ENCODE measurements at places on chromosomes 4 and X.

DNA sequence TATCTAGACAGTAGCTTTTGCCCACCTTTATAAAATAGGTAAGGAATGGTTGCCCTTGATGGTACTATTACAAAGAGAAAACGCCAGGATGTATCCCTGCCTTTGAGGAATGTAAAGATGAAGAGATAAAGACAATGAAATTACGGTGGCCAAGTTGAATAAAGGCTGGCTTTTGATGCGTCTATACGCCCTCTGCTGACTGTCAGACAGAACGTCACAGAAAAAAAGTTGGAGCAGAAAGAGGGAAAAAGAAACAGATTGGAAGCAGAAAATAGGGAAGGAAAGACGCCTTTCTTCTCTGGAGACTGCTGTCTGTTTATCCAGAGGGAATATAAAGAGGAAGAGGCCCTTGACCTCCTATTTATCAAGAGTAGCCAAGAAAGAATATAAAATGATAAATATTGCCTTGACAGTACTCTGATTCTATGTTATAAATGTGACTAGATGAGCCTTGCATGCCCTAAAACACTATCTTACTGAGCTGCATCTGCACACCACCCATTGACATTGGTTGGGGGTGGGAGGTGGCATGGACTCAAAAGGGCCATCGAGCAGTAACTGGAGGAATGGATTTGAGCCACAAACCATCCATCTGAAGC, 30.6 kb downstream of the PCDH19 start:
- DNase-seq, result peak; percentile 0

- DNase-seq, result no peak
Observed at GRCh38 chrX:13533726-13534125, 35.7 kb upstream of the EGFL6 start.

DNA sequence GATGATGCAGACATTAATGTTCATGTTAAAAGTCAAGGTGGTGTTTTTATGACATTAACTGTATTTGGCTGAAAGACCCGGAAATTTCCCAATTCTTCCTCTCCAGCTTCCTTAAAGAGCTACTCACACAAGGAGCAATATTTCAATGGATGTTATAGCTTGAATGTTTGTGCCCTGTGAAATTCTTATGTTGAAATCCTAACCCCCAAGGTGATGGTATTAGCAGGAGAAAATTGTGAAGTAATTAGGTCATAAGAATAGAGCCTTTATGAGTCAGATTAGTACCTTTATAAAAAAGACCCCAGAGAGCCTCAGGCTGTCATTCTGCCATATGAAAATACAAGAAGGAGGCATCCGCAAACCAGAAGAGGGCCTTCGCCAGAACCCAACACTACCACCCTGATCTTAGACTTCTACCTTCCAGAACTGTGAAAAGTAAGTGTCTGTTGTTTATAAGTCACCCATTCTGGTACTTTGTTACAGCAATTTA, 3.6 kb downstream of the TLR1 start:
- DNase-seq, result no peak

GRCh38 chr4:92172203-92172602, 131.6 kb upstream of the GRID2 start:
- no peak for DNase-seq

DNA sequence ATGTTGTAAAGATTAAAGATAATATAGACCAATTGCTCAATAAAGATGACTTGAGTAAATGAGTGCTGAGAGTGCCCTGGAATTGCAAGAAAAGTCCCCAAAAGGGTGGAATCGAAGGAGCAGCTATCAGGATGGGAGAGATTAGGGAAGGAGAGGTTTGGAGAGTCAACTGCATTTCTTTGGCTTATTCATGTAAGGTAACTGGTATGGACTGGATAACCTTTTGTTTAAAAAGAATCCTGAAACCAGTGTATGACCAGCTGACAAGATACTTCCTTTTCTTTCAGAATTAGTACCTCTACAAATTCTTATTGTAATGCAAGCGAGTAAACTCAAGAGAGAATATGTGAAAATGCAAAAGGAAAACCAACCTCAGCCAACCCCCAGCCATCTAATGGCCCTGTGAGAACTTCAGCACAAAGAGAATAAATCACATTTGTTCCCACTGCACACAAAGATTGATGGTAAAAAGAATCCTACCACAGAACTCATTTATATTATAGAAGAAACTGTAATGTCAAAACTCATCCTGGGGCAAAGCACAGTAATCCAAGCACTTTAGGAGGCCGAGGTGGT, 24.5 kb upstream of the SPP1 start:
- DNase-seq, result no peak

DNA sequence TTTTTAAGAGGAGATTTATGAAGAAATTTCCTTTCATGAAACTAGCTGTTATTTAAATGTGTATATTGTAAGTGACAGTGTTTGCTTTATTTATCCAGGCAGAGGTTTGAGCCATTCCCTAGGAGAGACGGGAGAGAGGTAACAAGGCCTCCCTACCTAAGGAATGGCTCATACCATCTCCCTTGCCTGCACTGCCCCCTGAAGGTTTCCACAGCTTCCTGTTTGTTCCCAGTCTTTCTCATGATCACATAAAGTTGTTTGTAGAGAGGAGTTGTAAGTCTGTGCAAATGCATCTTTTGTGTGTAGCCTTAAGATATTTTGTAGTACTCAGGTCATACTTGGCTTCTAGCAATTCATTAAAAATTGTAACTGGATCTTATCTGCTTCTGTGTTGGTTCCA, 1504.5 kb upstream of the PCDH10 start:
- no peak for DNase-seq

- DNase-seq, result no peak
Observed at GRCh38 chrX:1330605-1331004, 6.0 kb upstream of the IL3RA start.

DNA sequence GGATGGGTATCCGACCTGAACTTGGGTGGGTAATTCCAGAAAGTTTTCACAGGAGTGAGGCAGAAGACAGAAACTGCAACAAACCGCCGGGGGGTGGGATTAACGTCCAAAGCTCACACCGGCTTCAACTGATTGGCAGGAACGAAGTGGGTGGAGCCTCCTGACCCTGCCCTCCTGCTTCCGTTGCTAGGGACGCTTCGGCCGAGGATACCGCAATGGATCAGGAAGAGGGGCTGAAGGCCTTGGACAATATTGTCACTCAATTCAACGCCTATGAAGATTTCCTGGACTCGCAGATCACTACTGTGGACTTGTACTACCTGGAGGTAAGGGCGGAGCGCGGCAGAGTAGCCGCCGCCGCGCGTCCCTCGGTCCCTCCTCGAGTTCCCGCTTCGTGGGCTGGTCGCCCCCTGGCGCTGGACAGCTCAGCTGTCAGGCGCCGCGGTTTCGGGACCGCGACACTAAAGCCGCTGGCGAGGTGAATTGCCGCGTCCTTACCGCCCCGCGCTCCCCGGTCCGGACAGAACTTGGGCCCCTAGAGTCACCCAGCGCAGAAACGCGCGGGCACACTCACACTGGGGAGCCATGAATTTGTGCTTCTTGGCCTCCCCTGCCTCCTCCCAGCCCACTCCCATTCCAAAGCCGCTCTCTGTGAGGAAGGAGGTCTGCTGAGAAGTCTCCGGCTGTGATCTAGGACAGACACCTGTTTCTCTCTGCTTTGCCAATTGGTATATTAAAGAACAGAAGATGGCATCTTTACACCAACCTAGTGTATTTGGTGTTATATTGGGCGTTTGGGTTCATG, at the start of gene CFAP299:
TSS of gene CFAP299 (plus strand) at position 177 of the 805 bp plus-strand sequence.
- DNase-seq, result no peak

DNA sequence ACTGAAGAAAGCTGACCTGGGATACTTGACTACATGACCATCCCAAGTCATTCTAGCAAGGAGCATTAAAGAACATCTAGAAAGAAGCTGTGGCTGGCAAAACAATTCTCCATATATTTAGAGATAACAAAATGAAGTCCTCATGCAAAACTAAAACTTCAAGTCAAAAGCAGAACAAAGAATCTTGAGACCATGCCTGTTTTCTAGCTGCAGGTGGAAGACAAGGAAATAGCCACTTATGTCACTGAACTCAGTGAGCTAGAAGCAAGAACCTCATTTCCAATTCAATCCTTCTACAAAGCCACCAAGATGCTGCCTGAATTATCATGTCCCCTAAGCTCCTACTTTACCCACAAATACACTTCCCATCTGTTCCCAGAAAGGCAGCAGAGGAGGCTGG, 13.8 kb downstream of the USP46 start:
- DNase-seq, result no peak

- DNase-seq, result no peak
Observed at GRCh38 chr4:32436816-32437215, 1716.6 kb downstream of the PCDH7 start.

- no peak for DNase-seq
Observed at GRCh38 chr4:48910511-48910910, 3.9 kb upstream of the OCIAD2 start.

DNA sequence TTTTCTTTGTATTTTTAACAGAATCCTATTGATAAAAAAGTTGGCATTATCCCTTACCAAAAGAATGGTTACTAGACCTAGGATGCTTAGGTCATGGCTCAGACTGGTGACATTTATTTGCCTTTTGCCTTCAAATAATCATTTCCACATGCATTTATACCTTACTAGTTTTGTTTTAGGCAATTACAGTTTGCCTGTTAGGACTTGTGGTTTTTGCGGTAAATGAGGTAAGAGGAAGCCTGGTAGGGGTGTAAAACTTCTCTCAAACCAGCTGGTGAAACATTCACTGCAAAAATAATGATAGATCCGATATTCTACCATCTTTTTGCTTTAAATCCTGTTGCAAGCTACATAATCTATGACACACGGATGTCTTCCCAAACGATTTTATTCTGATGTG, 12.1 kb downstream of the LAMP2 start:
- DNase-seq, result no peak

DNA sequence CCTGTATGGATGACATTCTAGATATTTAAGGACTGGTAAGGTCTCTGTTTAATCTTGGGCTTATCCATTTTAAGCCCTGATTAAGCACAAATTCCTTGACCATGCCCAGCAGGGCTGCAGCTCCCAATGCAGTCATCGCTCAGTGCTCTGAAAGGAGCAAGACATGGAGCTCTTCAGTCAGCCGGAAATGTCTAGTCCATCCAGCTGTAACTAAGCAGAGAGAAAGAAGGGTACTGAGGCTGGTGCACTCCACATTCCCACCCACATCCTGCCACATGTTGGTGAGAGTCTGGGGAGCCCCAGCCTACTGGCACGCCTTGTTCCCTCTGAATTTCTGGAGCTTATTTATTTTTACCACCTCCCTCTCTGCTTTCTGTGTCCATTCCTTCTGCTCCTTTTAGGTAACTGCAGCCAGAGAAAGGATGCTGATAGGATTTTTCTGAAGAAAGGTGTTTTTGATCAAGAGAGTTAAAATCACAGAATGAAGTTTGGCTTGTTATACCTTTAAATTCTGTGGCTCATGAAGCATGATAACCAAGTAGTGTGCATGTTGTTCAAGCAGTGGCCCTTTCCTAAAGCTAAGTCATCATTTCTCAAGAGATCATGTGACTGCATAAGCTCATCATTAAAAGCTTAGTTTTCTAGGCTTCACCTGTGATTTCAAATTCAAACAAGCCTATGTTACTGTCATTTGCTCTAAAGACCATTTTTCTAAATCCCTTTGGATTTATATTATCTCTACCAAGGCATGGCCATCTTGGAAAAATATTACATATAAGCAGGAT, 74.0 kb downstream of the GALNT7 start:
- no peak for DNase-seq

DNA sequence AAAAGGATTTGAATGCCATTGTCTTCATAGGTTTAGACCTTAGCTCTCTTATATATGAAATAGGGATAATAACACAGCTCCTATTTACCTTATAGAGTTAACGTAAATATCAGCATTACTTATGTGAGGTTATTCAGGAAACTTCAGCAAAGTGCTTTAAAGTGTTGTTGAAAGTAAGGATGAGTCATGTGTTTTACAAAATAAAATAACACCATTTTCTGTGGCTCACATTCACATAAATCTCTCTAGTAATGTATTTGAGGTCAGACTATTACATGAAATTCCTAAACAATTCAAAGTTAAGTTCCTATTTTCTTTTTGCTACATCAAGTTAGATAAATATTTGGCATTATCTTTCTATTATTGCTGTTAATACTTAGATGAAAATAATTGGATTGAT, 2.9 kb downstream of the GNRHR start:
- DNase-seq, result no peak

- no peak for DNase-seq
Observed at GRCh38 chr4:165931741-165932140, 58.7 kb downstream of the TLL1 start.

DNA sequence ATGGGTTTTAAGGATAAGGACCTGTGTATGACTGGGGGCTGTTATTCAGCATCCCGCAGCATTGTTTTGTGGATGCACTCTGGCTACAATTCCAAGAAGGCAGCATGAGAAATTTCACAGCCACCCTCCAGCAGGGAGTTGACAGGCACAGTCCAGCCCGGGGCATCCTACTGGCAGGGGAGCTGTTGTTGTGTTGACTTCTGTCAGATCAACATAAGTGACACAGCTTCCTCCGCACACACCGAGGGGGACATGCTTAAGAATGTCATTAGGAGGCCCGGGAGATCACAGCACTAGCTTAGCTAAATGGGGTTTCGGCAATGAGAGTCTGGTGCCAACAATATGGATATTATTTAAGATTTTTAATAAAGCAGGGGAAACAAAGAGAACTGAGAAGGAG, 326.5 kb downstream of the ASMT start:
- no peak for DNase-seq

DNA sequence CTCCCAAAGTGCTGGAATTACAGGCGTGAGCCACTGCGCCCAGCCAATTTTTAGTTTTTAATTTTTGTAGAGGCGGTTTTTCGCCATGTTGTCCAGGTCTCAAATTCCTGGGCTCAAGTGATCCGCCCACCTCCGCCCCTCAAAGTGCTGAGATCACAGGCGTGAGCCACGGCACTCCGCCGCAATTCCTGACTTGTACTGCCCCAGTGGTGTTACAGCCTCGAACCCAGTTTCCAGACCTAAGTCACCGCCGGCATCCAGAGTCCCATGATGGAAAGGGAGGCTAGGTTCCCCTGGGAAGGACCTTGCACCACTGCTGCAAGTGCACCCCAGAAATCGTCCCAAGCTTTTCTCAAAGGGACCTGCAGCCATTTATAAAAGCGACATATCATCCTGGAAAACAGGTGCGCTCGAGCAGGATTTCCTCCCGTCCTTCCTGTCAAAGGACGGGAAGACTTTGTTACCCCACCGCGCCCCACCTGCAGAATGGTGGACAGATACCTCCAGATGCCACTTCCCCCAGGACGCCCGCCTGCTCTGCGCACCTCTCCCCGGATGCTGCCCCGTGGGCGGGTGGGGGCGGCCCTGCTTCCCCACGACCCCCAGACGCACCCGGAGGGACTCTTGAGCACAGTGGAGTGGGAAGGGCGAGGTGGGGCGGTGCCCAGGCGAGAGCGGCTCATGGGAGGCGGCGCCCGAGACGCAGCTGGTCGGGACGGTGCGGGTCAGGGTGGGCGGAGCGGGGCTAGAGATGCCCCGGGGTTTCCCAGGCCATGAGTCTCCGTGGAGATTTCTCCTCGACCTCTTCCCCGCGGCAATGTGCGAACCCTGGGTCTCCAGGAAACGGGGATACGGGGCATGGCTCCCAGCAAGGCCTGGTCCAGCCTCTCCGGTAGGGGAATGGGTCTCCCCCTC, 947 bp upstream of the RPL10 start:
- DNase-seq, result peak; percentile 74

- DNase-seq, result no peak
Observed at GRCh38 chr4:168387091-168387490, 68.5 kb upstream of the DDX60 start.
